Hematopoietic multipotent progenitor cell treated with erythropoietin and hydrocortisone succinate and interleukin-3 and kit ligand, for 15 days (in vitro differentiated cells): ENCODE measurements at places on chromosomes 5 and 9.

DNA sequence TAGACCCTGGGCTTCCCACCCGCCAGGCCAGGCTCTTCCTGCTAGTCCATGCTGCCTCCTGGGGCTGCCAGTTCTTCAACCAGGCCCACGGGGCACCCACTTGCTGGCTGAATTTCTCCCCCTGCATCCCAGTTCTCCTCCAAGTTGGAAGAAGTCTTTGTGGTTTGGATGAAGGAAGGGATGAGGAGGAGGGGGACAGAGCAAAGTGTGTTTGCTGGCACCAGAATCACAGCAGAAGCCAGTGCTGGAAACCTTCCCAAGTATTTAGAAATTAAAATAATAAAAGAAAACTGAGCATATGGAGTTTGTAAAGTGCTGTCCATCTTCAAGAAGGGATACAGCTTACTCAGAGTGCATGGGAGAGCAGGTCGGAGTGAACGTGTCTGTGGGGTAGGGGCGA, 19.4 kb upstream of the UNC5A start:
- no peak for DNase-seq

DNA sequence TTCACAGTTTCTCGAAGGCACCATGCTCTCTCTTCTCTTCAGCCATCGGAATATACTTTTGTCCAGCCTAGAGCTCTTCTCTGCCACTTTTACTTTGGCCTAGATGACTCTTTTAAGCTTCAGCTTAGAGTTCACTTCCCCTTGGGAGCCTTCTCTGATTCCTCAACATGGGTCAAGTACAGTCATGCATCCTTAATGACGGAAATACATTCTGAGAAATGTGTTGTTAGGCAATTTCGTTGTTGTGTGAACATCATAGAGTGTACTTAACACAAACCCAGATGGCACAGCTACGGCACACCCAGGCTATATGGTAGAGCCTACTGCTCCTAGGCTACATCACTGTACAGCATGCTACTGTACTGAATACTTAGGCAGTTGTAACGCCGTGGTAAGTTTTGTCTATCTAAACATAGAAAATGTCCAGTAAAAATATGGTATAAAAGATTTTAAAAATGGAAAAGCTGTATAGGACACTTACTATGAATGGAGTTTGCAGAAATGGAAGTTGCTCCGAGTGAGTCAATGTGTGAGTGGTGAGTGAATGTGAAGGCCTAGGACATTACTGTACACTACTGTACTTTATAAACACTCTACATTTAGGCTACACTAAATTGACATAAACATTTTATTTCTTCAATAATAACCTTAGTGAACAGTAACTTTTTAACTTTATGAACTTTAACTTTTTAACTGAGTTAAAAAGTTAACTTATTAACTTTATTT, 15.1 kb upstream of the TNFSF15 start:
- DNase-seq, result no peak

GRCh38 chr5:98432378-98432777, 341.1 kb upstream of the RGMB start:
- no peak for DNase-seq

GRCh38 chr9:124527781-124528180, 20.6 kb upstream of the NR5A1 start:
- DNase-seq, result no peak

- DNase-seq, result peak; percentile 66
These were observed 48.0 kb downstream of the IPO11 start for GRCh38 chr5:62460578-62460983.

DNA sequence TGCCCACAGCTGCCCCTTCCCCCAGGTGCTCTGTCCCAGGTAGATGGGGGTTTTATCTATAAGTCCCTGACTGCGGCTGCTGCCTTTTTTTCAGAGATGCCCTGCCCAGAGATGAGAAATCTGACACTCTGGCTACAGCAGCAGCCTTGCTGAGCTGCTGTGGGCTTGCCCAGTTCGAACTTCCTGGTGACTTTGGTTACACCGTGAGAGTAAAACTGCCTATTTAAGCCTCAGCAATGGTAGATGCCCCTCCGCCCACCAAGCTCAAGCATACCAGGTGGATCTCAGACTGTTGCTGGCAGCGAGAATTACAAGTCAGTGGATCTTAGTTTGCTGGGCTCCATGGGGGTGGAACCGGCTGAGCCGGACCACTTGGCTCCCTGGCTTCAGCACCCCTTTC, 56.8 kb downstream of the MINAR2 start:
- no peak for DNase-seq

DNA sequence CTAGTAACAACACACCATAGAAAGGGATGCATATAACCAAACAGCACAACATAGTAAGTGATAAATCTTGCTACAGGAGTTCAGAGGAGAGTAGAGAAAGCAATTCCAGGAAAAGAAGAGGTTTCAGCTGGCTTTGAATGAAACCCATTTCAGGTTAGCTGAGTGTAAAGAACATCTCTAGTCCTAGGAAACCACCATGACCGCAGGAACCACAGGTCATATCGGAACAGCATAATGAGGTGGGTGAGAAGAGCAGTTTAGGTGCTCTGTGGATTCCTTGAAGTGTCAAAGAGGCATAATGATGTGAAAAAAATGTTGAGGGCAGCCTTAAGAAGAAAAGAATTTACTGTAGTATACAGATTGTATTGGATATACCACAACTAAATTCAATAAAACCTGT, 507.5 kb downstream of the MTRR start:
- DNase-seq, result no peak

- no peak for DNase-seq
These were observed at the start of gene GDA for GRCh38 chr9:72149231-72149975. Gene GDA, plus strand, starts transcription at chr9:72149440. Its CDS starts 120 bp downstream, at chr9:72149560.

DNA sequence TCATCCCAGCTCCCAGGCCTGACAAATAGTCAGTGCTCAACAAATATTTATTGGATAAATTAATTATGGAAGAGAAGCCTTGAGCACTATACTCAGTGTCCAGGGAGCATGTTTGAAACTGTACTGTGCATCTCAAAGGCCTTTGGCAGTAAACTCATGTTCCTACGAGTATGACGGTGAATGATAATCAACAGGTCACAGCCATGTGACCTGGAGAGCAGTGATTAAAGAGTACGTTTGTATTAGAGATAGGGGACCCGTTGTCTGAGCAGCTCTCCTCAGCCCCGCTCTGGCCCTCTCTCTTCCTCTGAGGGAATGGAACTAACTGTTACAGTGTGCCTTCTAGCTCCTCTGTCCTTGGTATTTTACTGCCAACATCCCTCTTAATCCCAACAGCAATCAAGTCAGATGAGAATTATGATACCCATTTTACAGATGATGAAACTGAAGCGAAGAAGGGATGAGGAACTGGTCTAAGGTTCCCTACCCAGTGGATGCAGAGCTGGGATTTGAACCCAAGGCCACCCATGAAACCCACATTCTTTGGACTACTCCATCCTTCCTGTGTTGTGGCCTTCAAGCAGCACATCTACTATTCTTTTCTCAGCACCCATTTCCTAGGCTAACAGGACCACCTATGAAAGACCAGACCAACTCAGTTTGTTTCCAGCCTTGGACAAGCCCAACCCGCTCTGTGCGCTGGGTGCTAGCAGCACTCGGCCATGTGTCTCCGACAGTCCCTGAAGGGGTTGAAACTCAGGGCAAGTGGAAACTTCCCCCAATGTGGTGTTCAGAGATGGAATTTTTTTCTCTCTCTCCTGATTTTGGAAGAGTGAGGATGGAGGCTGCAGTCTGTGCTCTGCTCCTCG, 34.9 kb downstream of the SPRY4 start:
- no peak for DNase-seq
